ENCODE measurements at places on chromosomes 3 and 15. TPM values are rescaled to one million over a fixed set of nuclear protein-coding genes. Genes with fewer than 3 reads are reported as not detected.
A peak's percentile ranks its signal among the peaks of the same experiment; 100 is the strongest.

- no peak overlapping the region for H3K4me3 ChIP-seq
- no peaks in the 10 kb centered on the region for H3K27me3 ChIP-seq
- no peak for DNase-seq
Observed at GRCh38 chr15:26661748-26662147, 111.1 kb downstream of the GABRB3 start.

DNA sequence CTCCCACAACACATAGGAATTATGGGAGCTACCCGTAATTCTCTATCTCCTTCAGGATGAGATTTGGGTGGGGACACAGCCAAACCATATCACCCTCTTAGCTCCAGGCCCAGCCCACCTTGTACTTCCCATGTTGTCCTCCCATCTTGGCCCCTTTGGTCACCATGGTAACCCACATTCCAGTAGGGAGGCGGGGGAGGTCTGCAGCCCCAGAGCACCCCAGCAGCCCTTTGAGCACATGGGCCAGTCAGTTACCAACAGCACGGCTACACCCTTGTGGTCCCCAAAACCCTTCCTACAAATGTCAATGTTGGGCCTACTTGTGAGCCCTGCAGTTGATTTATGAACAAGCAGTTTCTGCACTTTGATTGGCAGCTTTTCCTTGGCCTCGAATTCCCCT lies 84.5 kb downstream of the LRRK1 start:
- peaks cover 16% of the 10 kb centered on the region for H3K4me1 ChIP-seq
- H3K27me3 ChIP-seq, result no peaks in the 10 kb centered on the region

GRCh38 chr3:149604125-149604875 lies 53.5 kb downstream of the WWTR1 start:
- peak overlapping the region; percentile 54 for H3K27ac ChIP-seq
- peaks cover 71% of the 10 kb centered on the region for H3K4me1 ChIP-seq
- no peak for DNase-seq
- no peaks in the 10 kb centered on the region for H3K27me3 ChIP-seq
- no peaks in the 10 kb centered on the region for H3K36me3 ChIP-seq

The CCDC50 gene
- total RNA-seq, result 103 TPM

DNA sequence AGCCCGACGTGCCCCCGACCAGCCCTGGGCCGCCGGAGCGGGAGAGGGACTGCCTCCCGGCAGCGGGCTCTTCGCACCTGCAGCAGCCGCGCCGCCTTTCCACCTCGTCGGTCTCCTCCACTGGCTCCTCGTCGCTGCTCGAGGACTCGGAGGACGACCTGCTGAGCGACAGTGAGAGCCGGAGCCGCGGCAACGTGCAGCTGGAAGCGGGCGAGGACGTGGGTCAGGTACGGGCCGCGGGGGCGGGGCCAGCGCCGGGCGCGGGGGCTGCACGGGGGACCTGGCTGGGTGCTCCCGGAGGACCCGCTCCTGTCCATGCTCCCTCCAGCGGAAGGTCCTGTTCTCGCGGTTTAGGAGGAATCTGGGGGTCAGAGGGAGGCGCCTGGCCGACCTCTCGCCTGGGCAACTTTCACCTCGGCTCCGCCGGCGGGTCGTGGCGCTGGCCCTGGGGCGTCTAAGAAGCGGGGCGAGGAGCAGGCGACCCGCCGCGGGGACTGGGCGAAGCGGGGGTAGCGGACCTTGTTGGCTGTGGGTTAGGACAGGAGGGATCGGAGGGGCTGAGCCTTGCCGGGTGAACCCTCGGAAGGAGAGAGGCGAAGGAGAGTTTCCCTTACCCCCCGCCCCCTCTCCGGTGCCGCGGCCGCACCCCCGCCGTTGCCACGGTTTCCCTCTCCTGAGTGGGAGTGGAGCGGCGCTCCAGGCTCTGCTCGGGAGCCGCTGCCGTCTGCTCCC lies 682 bp downstream of the ITPKA start:
- H3K27ac ChIP-seq, result no peak overlapping the region
- H3K36me3 ChIP-seq, result no peaks in the 10 kb centered on the region
- no peak for DNase-seq
- H3K4me3 ChIP-seq, result peak overlapping the region; percentile 14

The GTF2E1 gene
- total RNA-seq, result 6.9 TPM

DNA sequence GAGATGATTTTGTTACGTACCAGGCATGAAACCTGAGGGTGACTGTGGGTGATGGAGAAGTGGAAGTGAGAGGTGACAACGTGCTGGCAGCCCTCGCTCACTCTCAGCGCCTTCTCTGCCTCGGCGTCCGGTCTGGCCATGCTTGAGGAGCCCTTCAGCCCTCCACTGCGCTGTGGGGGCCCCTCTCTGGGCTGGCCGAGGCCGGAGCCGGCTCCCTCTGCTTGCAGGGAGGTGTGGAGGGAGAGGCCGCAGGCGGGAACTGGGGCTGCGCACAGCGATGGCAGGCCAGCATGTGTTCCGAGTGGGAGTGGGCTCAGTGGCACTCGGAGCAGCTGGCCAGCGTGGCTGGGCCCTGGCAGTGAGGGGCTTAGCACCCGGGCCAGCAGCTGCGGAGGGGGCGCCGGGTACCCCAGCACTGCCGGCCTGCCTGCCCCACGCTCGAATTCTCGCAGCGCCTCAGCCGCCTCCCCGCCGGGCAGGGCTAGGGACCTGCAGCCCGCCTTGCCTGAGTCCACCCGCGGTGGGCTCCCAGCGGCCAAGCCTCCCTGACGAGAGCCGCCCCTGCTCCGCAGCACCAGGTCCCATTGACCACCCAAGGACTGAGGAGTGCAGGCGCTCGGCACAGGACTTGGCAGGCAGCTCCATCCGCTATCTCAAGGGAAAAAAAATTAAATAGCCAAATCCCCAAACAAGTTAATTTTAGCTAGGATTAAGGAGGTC lies 29.7 kb upstream of the MYRIP start:
- no peak overlapping the region for H3K4me3 ChIP-seq
- no peaks in the 10 kb centered on the region for H3K4me1 ChIP-seq
- no peaks in the 10 kb centered on the region for H3K36me3 ChIP-seq
- no peaks in the 10 kb centered on the region for H3K27me3 ChIP-seq

The TRNT1 gene
- 17.7 TPM for total RNA-seq

GRCh38 chr15:95604634-95605036 lies 725.9 kb upstream of the NR2F2 start:
- H3K27me3 ChIP-seq, result no peaks in the 10 kb centered on the region
- no peak overlapping the region for H3K27ac ChIP-seq
- DNase-seq, result no peak
- H3K4me1 ChIP-seq, result peaks cover 13% of the 10 kb centered on the region

GRCh38 chr3:52432691-52433141 lies 12.2 kb downstream of the SEMA3G start:
- no peaks in the 10 kb centered on the region for H3K36me3 ChIP-seq
- no peak overlapping the region for H3K4me3 ChIP-seq
- H3K4me1 ChIP-seq, result no peaks in the 10 kb centered on the region
- no peak overlapping the region for H3K27ac ChIP-seq

GRCh38 chr3:192875971-192876565 lies 41.6 kb downstream of the MB21D2 start:
- H3K27ac ChIP-seq, result no peak overlapping the region
- no peaks in the 10 kb centered on the region for H3K36me3 ChIP-seq
- no peak for DNase-seq
- no peaks in the 10 kb centered on the region for H3K4me1 ChIP-seq
- H3K27me3 ChIP-seq, result no peaks in the 10 kb centered on the region

GRCh38 chr15:88980498-88980897 lies 67.3 kb upstream of the MFGE8 start:
- DNase-seq, result no peak
- no peaks in the 10 kb centered on the region for H3K4me1 ChIP-seq
- no peak overlapping the region for H3K27ac ChIP-seq
- no peak overlapping the region for H3K4me3 ChIP-seq
- H3K27me3 ChIP-seq, result no peaks in the 10 kb centered on the region
- H3K36me3 ChIP-seq, result no peaks in the 10 kb centered on the region

GRCh38 chr15:63387748-63388493 lies 6.3 kb upstream of the CA12 start:
- no peak overlapping the region for H3K4me3 ChIP-seq
- H3K36me3 ChIP-seq, result no peaks in the 10 kb centered on the region
- H3K27me3 ChIP-seq, result no peaks in the 10 kb centered on the region
- no peak for DNase-seq

- no peak overlapping the region for H3K4me3 ChIP-seq
- H3K27ac ChIP-seq, result no peak overlapping the region
Observed at GRCh38 chr3:54251705-54252104, 129.4 kb downstream of the CACNA2D3 start.

- H3K27ac ChIP-seq, result no peak overlapping the region
- H3K36me3 ChIP-seq, result no peaks in the 10 kb centered on the region
- no peak overlapping the region for H3K4me3 ChIP-seq
- no peak for DNase-seq
- no peaks in the 10 kb centered on the region for H3K27me3 ChIP-seq
Observed at GRCh38 chr3:129718201-129718600, 111.7 kb upstream of the PLXND1 start.

The SHQ1 gene
- 8.2 TPM for total RNA-seq

GRCh38 chr15:92048739-92049138 lies 195.2 kb downstream of the SLCO3A1 start:
- no peaks in the 10 kb centered on the region for H3K36me3 ChIP-seq
- H3K27ac ChIP-seq, result no peak overlapping the region
- H3K4me1 ChIP-seq, result no peaks in the 10 kb centered on the region
- H3K27me3 ChIP-seq, result no peaks in the 10 kb centered on the region
- H3K4me3 ChIP-seq, result no peak overlapping the region
- DNase-seq, result no peak

GRCh38 chr3:130900959-130901358 lies 7.1 kb downstream of the ATP2C1 start:
- H3K36me3 ChIP-seq, result no peaks in the 10 kb centered on the region
- H3K27ac ChIP-seq, result no peak overlapping the region
- no peak for DNase-seq
- H3K4me3 ChIP-seq, result no peak overlapping the region
- peaks cover 31% of the 10 kb centered on the region for H3K4me1 ChIP-seq

GRCh38 chr15:81376231-81376630 lies 2.2 kb upstream of the TMC3 start:
- H3K27ac ChIP-seq, result no peak overlapping the region
- no peaks in the 10 kb centered on the region for H3K36me3 ChIP-seq
- no peaks in the 10 kb centered on the region for H3K27me3 ChIP-seq
- H3K4me3 ChIP-seq, result no peak overlapping the region
- no peak for DNase-seq

The FBXW12 gene
- not detected for total RNA-seq

DNA sequence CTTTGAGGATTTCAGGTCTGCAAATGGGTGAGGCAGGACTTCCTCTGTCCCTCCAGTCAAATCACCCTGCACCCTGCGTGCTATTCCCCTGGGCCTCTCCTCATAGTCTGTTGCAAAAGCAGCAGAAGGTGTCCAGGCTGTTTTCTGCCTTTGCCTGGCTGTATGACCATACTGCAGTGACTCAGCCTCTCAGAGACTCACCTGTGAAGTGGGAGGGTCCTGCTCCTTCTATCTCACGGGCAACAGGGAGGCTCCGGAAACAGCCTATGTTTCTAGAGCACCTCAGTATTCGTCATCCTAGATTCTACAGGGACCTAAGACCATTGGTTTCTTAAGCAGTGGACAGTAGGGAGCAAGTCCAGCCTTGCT lies 216.4 kb downstream of the TLE3 start:
- H3K4me1 ChIP-seq, result no peaks in the 10 kb centered on the region
- H3K36me3 ChIP-seq, result no peaks in the 10 kb centered on the region
- no peak overlapping the region for H3K27ac ChIP-seq
- H3K27me3 ChIP-seq, result peaks cover 11% of the 10 kb centered on the region
- no peak overlapping the region for H3K4me3 ChIP-seq

The ZPLD1 gene
- not detected for total RNA-seq

- H3K27me3 ChIP-seq, result no peaks in the 10 kb centered on the region
- H3K36me3 ChIP-seq, result no peaks in the 10 kb centered on the region
- H3K27ac ChIP-seq, result no peak overlapping the region
- no peaks in the 10 kb centered on the region for H3K4me1 ChIP-seq
- DNase-seq, result peak; percentile 56
Observed at GRCh38 chr3:194773771-194774455, 88.2 kb downstream of the FAM43A start.

DNA sequence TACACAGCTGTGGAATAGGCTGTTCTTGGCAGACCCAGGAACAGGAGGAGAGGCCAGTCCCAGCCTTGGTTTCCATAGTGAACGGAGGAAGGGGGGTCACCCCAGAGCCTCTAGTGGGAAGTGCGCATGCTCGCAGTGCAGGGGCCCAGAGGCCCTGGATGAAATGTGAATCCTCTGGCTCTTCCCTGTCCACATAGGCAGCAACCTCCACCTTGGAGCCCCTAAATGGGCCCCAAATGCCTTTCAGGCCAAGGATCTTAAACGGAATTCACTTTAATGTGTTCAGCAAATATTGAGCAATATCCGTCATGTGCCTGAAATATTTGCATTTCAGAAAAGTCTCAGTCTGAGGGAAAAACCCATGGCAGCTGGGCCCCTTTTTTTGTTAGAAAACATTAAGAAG lies 3.3 kb upstream of the NDN start:
- no peak overlapping the region for H3K4me3 ChIP-seq
- peak overlapping the region; percentile 25 for H3K27ac ChIP-seq
- no peaks in the 10 kb centered on the region for H3K36me3 ChIP-seq
- no peaks in the 10 kb centered on the region for H3K27me3 ChIP-seq
- H3K4me1 ChIP-seq, result peaks cover 7% of the 10 kb centered on the region
- DNase-seq, result peak; percentile 89

GRCh38 chr3:192843119-192843518 lies 74.5 kb downstream of the MB21D2 start:
- H3K4me1 ChIP-seq, result peaks cover 6% of the 10 kb centered on the region
- no peaks in the 10 kb centered on the region for H3K36me3 ChIP-seq
- DNase-seq, result no peak
- H3K4me3 ChIP-seq, result no peak overlapping the region

The AP3B2 gene
- 4.2 TPM for total RNA-seq

The MYH15 gene
- total RNA-seq, result not detected

- no peaks in the 10 kb centered on the region for H3K36me3 ChIP-seq
- H3K4me3 ChIP-seq, result no peak overlapping the region
Observed at GRCh38 chr15:99983171-99983885, 250.1 kb upstream of the LYSMD4 start.

- H3K27me3 ChIP-seq, result no peaks in the 10 kb centered on the region
- H3K4me3 ChIP-seq, result no peak overlapping the region
- H3K36me3 ChIP-seq, result no peaks in the 10 kb centered on the region
- DNase-seq, result no peak
- no peak overlapping the region for H3K27ac ChIP-seq
- no peaks in the 10 kb centered on the region for H3K4me1 ChIP-seq
Observed at GRCh38 chr3:13828501-13829265, 51.2 kb downstream of the WNT7A start.

The METTL6 gene
- 14.7 TPM for total RNA-seq

The AVEN gene
- 23.3 TPM for total RNA-seq
